ENCODE measurements at places on chromosomes 13 and 19. TPM values are rescaled to one million over a fixed set of nuclear protein-coding genes. Genes with fewer than 3 reads are reported as not detected.

DNA sequence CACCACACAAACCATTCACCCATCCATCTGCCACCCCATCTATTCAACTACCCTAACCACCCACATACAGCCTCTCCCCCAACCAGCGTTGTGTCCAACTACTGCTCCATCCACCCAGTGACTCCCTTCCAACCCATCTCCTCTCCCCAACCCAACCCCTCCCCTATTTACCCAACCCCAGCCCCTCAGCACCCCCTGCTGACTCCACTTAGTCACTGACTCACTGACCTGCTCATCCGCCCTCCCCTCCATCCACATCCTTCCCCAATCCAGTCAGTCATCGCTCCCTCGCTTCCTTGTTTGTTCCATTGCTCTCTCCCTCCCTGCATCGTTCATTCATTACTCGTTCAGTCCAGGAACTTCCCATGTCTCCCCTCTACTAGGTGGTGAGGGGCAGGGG lies 39.2 kb downstream of the KCNC3 start:
- no peak for DNase-seq

FXYD7 gene
- 8.3 TPM for total RNA-seq

GRCh38 chr13:32135655-32136054 lies 104.1 kb downstream of the FRY start:
- no peak for DNase-seq

DNA sequence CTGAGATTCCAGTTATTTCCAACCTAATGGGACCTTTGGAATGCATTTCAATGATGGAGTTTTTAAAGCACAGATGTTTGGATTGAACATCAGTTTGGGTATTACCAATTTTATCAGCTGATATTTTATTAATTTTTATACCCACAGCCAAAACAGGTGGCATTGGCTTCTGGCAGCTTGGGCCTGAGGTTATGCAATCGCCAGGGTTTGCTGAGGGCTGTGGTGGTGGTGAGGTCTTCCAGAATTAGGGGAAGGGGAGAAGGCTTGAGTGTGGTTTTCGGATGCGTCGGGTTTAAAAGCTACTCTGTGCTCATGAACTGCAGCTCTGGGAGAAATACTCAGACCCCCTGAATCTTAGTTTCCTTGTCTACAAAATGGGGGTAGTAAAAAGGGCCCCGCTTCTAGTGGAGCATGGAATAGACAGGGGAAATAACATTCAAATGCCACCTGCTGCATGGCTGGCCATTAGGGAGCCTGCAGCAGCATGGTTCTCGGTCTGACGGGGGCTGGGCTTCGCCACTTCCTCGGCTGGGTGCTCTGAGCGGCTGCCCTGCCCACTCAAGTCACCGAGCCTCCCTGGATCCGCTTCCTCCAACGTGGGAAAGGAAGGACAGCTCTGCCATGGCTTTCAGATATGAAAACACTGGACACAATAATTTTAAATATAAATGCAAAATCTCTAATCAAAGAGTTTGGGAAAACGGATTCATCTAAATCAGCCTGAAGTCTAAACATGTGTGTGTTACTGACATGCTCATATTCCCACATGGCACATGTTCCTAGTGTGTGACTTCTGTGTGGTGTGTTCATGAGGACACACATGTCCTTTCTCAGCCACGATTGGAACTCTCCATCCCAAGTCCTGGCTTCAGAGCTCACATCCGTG lies 35.2 kb downstream of the ADPRHL1 start:
- no peak for DNase-seq

GRCh38 chr13:83327091-83327490 lies 555.2 kb downstream of the SLITRK1 start:
- no peak for DNase-seq

DNA sequence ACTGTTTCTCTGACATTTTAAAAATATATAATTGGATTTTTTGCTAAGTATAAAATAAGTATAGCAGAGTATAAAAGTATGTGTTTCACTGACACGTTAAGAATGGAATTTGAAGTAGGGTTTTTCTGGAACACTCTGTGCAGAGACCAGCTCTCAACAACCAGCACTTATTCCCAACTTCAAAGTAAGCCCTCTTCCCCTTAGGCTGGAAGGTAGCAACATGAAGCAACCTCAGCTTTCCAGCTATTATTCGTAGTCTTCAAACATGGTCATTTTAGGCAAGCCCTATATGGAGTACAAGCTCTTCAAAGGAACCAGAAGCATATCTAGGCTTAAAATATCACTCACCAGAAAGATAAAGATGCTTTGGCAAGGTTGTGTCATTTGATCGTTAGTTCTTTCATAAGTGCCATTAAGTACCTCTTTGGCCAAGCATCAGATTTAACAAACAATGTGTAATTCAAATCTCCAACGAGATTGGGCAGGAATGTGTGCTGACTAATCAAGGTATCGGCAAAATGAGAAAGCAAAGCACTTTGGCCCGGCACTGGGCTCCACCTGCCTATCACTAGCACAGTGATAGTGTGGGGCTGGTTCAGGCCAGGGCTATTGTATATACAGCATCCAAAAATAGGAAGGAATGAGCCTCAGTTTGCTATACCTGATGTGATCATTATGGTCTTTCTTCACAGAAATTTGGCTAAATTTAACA lies 95.9 kb upstream of the FREM2 start:
- DNase-seq: no peak

- no peak for DNase-seq
These were observed 19.0 kb downstream of the ZNF790 start for GRCh38 chr19:36819130-36819630.

Measured in activated CD4-positive, alpha-beta memory T cell treated with anti-CD3 and anti-CD28 coated beads, Interleukin-2, amount 10 ng/mL, durations not matched to agents 7 days and 5 days (primary cell).